ENCODE measurements at places on chromosomes 1 and 21.

- DNase-seq, result no peak
Measured at GRCh38 chr1:234250747-234251146, 122.5 kb upstream of the COA6 start.

DNA sequence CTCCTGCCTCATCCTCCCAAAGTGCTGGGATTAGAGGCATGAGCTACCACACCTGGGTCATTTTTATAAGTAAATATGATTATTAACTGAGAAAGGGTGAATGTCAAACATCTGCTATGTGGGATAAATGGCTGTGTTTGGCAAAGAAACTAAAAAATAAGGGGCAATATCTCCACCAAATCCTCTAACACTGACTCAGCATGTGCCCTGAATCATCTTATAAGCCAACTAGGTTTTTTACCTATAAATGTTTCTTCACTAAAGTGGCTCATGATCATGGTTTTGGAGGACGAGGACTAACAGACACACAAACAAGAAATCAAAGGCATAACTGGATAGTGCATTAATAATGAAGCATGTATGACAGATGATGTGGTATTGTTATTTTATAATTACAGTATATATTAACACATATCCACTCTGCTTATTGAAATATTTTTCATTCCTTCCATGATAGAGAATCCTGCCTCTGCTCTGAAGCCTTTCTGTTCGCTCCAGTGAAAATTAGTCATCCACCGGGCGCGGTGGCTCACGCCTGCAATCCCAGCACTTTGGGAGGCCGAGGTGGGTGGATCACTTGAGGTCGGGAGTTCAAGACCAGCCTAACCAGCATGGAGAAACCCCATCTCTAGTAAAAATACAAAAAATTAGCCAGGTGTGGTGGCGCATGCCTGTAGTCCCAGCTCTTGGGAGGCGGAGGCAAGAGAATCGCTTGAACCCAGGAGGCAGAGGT, 11.7 kb upstream of the ARHGAP29 start:
- DNase-seq, result no peak

DNA sequence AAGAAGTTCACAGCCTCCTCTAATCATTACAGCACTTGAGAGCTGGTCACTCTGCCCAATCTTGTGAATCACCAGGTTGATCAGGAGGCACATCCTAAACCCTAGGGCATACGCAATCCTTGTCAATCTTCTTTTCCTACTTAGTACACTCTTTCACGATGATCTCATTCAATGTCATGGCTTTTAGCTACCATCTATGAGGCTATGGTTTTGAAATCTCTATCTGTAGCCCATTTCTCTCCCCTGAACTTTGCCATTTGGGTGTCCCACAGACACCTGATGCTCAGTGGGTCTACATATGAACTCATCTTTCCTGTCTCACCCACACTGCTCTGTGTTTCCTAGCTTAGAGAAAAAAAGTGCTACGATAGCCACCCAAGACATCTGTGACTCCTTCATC, 1.9 kb upstream of the MED18 start:
- no peak for DNase-seq

- DNase-seq, result no peak
Measured at GRCh38 chr1:222618880-222619596, 1.1 kb downstream of the MIA3 start.

GRCh38 chr21:24423546-24423945, 1183.7 kb downstream of the MRPL39 start:
- no peak for DNase-seq

DNA sequence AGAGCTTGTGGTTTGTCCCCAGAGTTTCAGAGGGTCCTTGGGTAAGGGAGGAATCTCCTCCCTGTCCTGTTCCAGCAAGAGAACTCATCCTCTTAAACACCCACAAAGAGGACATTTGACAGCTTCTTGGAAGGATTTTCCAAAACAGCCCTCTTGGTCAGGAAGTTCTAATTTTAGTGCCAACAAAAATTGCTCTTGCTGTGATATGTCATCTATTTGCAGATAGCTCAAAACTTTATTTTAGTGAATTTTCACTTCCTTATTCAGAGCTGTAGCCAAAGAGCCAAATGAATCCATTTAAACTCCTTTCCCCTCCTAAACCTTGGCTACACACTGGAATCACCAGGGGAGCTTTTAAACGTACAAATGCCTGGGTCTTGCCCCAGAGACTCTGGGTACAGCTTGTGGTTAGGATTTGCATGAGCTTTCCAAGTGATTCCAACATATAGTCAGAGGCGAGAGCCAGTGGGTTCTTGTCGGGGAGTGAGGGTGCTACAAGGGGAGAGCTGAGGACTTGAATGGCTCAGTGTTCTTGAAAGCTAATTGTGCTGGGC, 11.8 kb upstream of the RASSF5 start:
- no peak for DNase-seq

DNA sequence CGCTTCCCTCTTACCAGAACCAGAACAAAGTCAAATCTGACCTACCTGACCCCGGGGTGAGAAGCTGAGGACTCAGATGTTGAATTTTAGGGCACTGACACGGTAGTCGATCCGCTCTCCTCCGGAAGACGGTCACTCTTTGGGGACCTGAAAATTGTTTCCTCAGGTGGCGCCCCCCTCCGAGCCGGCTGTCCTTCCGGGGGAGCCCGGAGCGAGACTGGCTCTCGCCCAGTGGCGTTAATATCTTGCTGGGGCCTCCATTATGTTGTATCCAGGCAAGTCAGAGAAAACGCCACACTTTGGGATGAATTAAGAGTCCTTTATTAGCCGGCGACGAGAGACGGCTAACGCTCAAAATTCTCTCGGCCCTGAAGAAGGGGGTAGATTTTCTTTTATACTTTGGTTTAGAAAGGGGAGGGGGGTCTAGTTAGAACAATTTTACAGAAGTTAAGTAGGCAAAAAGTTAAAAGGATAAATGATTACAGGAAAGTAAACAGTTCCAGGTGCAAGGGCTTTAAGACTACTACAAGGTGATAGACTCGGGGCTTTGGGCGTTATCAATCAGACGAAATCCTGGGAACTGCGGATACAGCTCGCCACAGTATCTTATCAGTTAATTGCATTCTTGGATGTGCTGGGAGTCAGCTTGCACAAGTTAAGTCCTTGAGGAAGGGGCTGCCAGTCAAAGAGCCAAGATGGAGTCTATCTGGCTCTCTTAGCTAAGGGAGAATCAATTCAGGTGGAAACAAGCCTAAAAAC, 269.5 kb downstream of the DSCAM start:
- DNase-seq, result no peak

GRCh38 chr1:214386747-214387146, 105.8 kb downstream of the SMYD2 start:
- no peak for DNase-seq

GRCh38 chr1:18581420-18581880, 49.2 kb upstream of the PAX7 start:
- no peak for DNase-seq

DNA sequence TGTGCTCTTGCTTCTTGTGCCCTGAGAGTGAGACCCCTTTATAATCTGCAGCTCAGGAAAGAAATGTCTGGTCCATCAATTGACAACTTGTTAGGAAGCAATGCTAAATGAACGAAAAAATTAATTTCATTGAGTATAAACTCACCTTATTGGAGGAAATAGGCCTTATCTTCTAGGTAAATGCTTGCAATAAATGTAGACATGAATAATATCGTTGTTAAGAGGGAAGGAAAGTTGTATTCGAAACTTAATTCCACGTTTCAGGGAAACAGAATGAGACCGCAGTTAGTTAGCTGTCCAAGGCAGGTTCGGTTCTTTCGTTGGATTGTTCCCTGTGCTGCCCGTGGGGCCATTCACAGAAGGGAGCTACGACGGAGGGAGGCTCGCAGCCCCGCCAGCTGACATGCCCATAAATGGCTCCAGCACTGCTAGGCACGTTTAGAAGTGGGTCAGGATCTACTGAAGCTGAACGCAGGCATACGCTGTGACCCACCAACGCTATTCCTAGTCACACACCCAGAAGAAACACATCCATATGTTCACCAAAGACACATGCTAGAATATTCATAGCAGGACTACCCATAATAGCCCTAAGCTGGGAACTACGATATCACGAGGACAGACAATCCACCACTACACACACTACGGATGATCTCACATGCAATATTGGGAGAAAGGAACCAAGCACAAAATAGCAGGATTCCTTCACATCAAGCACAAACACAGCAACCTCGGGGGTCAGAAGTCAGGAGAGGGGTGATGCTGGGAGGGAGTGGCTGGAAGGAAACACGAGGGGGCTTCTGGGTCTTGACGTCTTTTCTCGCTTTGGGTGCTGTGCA, 56.2 kb upstream of the LBR start:
- no peak for DNase-seq

DNA sequence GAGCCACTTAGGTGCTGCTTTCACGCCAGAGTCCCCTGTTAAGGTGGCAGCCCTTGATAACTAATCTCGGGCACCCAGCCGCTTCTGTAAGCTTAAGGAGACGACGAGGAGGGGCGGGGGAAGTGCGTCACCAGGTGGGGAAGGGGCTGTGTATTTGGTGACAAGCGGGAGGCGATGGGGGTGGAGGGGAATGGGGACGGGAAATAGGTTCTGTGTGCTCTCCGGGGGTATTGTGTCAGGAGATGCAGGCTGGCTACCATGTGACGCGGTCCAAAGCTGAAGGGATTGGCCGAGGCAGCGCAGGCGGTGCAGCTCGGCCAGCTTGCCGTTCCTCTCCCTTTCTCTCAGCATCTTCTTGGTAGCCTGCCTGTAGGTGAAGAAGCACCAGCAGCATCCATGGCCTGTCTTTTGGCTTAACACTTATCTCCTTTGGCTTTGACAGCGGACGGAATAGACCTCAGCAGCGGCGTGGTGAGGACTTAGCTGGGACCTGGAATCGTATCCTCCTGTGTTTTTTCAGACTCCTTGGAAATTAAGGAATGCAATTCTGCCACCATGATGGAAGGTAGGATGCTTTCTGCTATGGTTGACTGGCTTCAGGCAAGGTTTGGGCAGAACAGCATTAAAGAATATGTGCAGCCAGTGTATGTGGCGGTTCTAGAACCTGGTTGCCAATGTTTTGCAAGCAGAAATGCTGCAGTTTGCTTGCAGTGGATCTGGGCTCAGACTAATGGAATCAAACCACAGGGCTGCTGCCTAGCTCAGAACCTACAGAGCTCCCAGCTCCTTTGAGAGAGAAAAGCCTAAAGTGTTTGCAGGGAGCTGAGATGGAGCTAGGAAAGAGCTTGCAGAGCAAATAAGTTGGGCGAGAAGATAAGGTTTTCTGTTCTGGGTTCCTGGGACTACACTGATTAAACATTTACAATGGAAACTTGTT, at the start of gene SGIP1:
SGIP1 (plus strand) TSS at position 350 of the 937 bp plus-strand sequence; CDS start at position 556, 206 bp downstream.
- no peak for DNase-seq

- no peak for DNase-seq
Measured at GRCh38 chr1:74463333-74463988, 49.0 kb downstream of the LRRC53 start.

DNA sequence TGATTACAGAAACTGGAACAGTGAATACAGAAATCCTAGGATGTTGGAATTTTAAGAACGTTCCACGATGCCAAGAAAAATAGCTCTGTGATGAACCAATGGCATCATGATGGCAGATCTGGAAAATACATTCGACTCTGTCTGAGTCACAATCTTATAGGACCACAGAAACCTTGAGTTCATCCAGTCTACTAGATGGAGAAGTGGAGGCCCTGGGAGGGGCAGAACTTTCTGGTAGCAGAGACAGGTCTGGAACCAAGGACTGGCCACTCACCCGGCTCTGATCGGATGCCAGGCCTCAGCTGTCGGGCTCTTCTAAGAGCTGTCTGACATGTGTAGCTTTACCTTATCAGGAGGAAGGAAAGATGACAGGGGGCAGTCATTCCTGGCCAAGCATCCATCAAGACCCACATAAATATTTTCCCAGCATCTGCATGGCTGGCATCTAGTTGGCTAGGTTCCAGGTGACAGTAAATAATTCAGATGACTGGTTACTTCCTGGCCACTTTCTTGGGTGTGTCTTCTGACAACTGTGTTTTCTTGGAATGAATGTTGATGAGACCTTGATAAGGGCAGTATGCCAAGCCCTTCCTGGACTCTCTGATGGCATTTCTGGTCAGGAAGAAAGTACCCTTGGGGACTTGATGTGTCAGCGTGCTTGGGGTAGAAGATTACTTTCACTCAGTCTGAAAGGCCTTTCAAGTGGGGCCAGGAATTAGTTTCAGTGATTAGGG, 72.6 kb upstream of the TRABD2B start:
- no peak for DNase-seq

- no peak for DNase-seq
Measured at GRCh38 chr1:18060366-18060765, 47.2 kb upstream of the IGSF21 start.

- DNase-seq, result no peak
Measured at GRCh38 chr1:201153474-201154388, 543 bp downstream of the TMEM9 start.

DNA sequence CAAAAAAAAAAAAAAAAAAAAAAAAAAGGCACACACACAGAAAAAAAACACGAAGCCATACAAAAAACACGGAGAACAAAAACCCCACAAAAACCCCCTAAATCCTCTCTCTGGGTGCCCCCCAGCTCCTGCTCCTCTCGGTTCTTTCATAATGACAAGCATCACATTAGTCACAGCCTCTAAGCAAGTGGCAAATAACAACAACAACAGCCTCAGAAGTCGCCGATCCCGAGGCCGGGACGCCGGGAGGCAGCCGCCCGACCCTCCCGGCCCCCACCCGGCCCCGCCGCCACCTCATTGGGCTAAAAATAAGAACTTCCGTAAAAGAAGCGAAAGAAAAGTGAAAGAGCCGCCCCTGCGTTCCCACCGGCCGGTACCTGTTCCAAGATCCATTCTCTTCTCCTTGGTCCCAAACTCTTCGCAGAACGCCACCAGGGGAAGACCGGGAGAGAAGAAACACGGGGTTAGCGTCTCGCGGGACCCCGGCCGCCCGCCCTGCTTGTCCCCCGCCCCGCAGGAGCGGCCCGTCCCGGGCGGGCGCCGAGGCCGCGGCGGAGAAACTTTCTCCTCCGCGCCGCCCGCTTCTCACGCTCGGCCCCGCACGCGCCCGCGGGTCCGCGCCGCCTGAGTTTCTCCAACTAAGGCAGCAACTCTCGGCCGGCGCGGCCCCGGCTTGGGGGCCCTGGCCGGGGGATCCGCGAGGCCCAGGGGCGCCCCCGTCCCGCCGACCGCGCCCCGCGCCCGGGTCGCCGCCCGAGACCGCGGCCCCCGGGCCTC, 102.8 kb downstream of the CASZ1 start:
- peak; percentile 32 for DNase-seq

GRCh38 chr1:246587032-246587431, 20.8 kb downstream of the CNST start:
- no peak for DNase-seq

DNA sequence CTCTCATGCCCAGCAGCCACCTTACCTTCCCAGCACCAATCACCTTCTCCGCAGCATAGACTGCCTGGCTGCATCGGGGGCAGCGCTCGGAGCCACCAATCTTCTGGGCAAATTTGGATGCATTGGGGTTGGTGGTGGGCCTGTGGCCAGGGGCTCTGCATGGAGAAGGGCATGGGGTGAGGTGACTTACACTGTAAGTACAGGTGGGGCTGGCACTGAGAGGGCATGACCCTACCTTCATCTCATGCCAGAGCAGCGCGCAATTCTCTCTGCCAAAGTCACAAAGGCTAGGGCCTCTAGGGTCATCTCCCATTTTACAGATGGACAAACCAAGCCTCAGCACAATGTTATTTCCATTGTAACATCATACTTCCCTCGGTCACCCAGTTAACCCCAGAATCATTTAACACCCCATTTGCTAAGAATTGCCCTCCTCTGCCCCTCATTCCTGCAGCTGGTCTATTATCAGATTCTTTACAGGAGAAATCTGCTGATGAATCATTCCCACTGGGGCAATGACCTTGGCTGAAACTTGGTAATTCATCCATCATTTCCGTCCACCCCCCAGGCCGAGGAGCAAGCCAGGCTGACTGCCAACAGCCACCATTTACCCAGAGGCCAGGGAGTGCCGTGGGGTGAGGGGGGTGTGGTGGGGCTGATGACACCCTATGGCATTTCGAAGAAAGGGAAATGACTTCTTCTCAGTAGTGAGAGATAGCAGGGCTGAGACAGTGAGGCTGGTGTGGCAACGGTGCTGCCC, 17.9 kb downstream of the CSRP1 start:
- DNase-seq, result no peak

All from T-helper 1 cell (primary cell).